ENCODE measurements at places on chromosomes 2 and 18.
A peak's percentile ranks its signal among the peaks of the same experiment; 100 is the strongest.

- DNase-seq, result no peak
Measured at GRCh38 chr18:61892683-61893308, at the start of gene RNF152. Gene RNF152, minus strand, starts transcription at chr18:61893007. Its CDS starts 76,544 bp downstream, at chr18:61816463.

DNA sequence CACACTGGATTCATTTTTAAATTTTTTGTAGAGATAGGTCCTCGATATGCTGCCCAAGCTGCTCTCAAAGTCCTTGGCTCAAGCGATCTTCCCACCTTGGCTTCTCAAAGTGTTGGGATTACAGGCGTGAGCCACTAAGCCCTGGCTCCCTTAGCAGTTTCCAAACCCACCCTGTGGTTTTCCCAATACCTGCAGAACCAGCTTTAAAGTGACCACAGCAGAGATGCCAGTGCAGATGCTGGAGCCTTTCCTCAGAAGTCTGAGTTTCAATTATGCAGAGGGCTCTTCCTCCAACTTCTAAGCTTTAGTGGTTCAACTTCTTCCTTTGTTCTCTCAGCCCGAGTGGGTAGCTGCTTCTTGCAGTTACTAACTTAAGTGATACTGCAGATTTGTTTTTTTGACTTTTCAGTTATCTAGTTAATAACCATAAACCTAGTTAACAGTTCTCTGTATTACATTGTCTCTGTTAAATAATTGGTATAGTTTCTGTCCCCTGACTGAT lies 8.1 kb upstream of the HAAO start:
- DNase-seq, result no peak

DNA sequence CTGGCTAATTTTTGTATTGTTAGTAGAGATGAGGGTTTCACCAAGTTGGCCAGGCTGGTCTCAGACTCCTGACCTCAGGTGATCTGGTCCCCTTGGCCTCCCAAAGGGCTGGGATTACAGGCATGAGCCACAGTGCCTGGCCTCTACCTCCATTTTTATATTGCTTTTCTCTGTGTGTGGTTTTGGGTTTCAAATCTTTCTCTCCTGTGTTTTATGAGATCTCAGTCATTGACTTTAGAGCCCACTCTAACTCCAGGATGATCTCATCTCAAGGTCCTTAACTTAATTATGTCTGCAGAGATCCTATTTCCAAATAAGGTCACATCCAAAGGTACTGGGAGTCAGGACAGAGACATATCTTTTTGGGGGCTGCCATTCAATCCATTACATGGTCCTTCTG lies 24.7 kb downstream of the ARL4C start:
- DNase-seq, result no peak

- no peak for DNase-seq
Measured at GRCh38 chr18:2990956-2991640, 21.8 kb downstream of the LPIN2 start.

GRCh38 chr2:238433300-238433915 lies 6.7 kb downstream of the ASB1 start:
- no peak for DNase-seq

GRCh38 chr18:28961669-28962228 lies 784.8 kb upstream of the CDH2 start:
- DNase-seq, result peak; percentile 20

GRCh38 chr2:201795607-201796477 lies 10.5 kb upstream of the CDK15 start:
- no peak for DNase-seq

GRCh38 chr2:195270466-195271039 lies 386.5 kb upstream of the SLC39A10 start:
- DNase-seq, result no peak
